Left hindlimb (tissue), 1 donor: ENCODE measurements at places on chromosomes 1 and 21.

DNA sequence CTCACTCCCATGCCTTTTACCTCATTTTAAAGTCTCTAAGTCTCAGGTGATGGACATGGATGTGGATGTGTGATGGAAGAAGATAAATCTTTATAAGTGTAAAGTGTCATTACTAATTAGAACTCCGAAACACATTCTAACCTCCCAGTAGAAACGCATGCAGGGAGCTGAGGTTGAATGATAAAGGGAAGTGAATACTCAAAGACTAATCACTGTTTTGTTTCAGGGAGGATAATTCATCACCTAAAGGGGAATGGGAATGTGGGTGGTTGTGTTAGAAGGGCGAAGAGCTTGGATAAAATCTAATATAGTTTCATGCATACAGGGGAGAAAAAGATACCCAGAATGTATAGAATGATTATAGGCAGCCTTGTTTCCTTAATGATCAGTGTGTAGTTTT, 12.5 kb downstream of the NCAM2 start:
- DNase-seq, result no peak

- no peak for DNase-seq
Measured at GRCh38 chr1:85413169-85413568, 51.8 kb downstream of the DDAH1 start.

DNA sequence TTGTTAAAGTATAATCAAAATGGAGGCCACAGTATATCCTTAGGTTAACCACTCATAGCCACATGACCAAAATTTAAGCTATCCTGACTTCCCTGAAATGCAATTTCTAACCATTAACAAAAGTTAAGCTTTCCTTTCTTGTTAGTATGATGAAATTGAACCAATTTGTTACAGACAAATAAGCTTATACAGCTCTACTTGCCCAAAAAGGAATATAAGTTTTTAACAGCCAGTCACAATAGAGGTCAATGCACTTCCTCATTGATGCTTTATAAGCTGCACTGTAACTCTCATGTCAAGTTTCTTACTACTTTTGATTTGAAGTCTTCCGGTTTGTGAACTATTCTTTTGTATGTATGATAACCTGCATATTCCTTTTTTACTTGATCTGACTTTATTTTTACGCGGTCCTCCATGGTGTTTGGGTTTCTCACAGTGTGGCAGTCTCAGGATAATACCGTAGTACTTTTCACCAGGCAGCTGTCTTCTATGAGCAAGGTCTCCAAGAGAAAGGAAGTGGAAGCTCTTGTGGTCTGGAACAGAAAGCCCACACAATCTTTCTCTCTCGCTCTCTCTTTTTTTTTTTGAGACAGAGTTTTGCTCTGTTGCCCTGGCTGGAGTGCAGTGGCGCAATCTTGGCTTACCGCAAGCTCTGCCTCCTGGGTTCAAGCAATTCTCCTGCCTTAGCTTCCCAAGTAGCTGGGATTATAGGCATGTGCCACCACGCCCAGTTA, 331.6 kb downstream of the SRGAP2C start:
- no peak for DNase-seq

- no peak for DNase-seq
Measured at GRCh38 chr21:28509031-28509430, 483.6 kb downstream of the LTN1 start.

GRCh38 chr1:91830242-91831131, 55.5 kb downstream of the TGFBR3 start:
- peak; percentile 84 for DNase-seq

DNA sequence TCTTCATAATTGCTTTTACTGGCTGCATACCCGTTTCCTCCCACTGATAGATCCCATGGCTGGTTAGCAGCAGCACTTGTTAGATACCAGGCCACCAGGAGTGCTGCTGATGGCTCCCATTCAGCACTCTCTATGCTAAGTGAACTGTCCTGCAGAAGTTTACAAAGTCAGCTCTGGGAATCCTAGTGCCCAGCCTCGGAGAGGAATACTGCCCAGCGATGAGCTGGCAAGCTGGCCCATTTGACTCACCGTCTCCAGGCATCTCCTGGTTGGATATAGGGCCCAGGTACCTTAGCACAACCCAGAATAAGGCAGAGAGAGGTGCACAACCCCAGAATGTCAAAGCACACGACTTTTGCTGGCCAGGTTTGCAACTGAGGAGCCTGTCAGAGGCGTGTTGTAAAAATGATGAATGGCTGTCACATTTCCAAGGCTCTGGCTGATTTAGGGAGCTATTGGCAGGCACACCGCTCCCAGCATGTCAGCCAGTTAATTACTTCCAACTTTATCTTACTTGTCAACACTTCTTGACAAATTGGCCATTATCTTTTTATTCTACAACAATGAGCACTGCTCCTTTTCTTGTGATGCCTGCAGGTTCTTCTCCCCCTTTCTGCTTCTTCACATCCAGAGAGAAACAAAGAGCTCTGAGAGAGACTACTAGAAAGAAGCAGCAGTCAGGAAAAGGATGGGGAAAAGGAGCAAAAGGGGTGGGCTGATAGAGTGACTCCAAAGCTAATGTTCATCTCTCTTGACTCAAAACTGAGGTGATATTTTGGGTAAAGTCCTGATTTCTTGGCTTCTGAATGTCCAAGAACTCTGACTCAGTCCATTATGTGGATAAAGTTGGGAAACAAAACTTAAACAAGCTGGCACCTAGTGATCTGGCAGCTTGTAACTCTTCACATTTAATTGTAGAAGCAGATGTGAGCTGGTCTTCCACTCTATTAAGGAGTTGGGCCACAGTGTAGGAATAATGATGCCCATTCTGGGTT, 10.8 kb upstream of the ANGPTL7 start:
- no peak for DNase-seq

- DNase-seq, result peak; percentile 50
Measured at GRCh38 chr1:213327017-213327667, 276.1 kb downstream of the RPS6KC1 start.

DNA sequence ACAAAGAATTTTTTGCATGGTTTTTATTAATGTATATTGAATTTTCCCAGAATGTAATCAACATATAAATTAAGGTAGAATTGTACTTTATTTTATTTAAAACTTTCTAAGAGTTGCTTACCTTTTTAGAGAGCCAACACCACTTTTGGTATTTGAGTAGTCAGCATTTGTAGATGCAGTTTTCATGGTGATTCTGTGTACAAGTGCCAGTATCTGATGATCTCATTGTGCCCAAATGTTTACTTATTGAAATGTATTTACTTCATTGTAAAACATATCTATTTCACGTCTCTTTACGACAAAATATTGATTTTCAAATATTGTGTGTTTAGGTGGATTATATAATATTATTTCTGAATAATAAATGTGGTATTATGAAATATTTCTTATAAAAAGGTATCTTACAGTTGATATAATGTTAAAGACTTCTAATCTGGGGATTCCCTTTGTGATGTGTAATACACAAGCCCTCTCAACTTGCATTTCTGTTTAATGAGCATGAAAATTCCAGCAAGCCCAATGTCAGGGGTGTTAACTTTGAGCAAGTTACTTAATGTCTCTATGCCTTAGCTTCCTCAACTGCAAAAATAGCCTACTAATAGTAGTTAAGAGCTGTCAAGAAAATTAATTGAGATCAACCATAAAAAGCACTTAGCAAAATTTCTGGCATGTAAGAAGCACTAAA, 141.8 kb upstream of the ZNF648 start:
- DNase-seq, result no peak

DNA sequence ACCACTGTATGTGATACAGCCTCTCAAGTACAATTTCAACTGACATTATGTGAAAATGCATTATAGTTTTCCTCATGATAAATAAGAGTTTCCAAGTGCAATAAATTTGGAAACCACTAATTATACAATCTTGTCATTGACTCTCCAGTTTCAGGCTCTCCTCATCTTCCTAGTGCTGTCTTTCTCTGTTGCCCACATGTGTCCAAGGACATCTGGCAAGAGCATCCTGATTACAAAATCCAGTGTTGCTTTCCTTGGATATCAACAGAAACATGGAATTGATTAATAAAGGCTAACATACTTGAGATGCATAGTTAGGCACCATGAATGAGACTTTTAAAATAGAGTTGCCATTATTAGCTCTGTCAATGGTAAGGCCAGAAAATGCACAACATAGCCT, 15.6 kb upstream of the MAP10 start:
- DNase-seq, result no peak

DNA sequence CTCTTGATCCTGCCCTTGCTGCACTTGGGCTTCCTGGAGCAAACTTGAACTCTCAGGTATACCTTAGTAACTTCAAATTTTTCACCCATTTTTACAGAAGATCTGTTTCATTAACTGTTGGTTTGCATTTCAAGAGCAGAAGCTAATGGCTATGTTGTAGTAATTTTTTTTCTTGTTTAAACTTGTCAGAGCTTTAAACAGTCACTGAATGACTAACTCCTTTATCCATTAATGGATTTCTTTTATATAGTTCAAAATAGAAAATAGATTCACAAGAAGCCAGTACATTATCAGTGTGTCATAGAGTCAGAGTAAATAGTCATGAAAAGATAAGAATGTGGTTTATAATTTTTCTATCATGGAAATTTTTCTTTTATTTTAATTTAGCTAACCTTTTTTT, 13.6 kb downstream of the SRSF11 start:
- DNase-seq, result no peak

GRCh38 chr1:52867087-52867863, 24.7 kb downstream of the ZYG11A start:
- DNase-seq, result no peak

DNA sequence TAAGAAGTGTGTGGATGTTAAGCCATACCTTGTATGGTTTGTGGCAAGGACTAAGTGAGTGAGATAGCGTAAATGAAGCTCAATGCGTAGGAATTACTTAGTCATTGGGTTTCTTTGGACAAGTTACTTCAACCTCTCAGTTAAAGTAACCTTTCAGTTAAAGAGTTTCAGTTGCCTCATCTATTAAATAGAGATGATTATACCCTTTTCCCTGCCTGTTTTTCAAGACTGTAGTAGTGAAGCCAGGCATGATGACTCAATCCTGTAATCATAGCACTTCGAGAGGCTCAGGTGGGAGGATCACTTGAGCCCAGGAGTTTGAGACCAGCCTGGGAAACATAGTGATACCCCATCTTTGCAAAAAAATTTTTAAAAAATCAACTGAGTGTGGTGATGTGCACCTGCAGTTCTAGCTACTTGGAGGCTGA, 6.3 kb downstream of the ZMPSTE24 start:
- no peak for DNase-seq

- no peak for DNase-seq
Measured at GRCh38 chr1:245771511-245772281, 616.9 kb downstream of the KIF26B start.

GRCh38 chr1:185996211-185996610, 262.0 kb downstream of the HMCN1 start:
- DNase-seq, result no peak

GRCh38 chr1:234771642-234772344, 161.8 kb upstream of the IRF2BP2 start:
- DNase-seq, result peak; percentile 19

DNA sequence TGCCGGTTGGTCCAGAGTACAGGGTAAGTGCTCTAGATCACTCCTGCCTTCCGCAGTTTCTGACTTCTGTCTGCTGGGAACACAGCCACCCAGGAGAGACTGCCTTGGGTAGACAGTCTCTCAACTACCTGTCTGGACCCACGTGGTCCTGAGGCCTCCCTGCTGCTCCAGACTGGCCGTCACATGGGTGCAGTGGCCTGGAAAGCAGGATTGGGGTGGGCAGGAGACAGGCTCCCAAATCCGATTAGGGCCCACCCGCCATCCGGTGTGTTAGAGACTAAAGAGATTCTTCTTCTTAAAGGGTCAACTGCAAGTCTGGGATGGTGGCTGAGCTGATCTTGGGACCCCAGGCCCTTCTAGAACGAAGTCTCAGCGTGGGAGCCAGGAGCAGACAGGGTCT, 105.5 kb downstream of the EBNA1BP2 start:
- DNase-seq, result no peak

DNA sequence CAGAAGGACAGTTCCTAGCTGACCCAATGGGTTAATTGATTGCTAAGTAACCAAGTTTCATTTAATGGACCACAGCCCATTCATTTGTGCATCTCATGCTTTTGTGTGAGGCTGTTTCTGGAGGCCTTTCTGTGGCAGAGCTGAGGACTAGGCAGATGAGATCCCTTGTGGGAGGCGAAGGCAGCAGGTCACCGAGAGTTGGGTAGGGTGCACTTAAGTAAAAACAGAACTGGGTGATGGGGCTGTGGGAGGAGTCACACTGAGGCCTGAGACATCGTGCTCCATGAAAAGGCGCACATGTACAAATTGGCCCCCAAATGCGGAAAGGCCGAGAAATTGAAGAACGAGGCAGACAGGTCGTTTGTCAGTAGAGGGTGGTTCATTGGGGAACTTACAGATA, 60.9 kb downstream of the S100B start:
- no peak for DNase-seq

DNA sequence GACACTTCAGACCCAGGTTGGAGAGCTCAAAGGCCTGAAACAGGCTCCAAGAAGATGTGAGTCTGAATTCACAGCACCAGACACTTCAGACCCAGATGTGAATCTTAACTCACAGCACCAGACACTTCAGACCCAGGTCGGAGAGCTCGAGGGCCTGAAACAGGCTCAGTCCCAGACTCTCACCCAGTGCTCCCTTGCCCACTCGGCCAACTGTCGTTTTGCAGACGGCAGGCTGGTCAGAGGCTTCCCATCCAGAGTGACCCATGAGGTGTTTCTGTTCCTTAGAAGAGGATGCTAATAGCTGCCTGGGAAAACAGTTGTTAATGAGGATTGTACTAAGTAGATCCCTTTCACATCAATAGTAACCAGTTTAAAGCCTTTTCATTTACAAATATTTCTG, 88.4 kb downstream of the ADARB1 start:
- no peak for DNase-seq

DNA sequence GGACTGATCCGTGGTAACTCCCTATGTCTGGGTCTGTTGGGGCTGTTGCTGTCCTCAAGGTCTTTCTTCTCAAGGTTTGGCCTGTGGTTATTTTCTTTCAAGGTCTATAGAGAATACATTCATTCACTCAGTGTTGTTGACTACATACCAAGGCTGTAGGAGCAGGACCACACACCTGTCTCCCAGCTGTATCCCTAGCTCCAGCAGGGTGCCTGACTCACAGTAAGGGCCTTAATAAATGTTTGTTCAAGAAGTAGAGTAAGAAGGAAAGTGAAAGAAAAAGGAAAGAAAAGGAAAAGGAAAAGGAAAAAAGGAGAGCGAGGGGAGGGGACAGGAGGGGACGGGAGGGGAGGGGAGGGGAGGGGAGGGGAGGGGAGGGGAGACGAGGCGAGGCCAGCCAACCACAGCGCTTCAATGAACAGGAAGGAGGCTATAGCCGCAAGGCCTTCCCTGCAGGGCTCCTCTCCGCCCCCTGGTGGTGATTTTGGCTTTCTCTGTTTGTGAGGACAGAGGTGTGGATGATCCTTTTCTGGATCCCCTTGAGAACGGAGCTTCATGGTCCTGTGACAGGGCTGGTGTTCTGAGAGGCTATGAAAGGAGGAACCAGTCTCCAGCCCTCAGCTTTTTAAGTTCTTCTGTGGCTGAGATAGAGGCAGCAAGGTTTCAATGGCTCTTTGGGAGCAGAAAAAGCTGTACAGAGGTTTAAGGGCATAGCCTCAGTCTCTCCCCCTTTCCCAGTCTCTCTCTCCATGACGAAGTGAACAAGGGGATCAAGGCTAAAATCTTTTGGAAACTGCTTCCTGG, 30.6 kb upstream of the LCE5A start:
- no peak for DNase-seq
